Activated CD4-positive, alpha-beta T cell treated with anti-CD3 and anti-CD28 coated beads, Interleukin-2, amount 50 U/mL, for 24 hours (primary cell): ENCODE measurements at places on chromosomes 2 and 18.

DNA sequence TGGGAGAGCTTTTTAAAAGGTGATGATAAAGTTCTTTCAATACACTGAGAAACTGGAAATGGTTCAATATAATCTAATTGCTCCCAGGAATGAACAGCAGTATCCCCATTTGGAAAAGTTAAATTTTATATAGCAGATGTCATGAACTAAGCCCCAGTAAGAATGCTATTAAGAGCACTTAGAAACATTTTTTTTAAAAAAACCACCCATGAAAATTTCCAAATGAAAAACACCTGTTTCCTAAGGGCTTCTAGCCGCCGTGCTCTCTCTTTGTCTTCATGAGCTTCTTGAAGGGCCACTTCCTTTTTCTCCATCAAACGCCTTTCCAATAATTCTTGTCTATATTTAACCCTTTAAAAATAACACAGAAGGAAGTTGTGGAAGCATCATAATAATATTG, 77.0 kb downstream of the UPP2 start:
- DNase-seq = no peak

DNA sequence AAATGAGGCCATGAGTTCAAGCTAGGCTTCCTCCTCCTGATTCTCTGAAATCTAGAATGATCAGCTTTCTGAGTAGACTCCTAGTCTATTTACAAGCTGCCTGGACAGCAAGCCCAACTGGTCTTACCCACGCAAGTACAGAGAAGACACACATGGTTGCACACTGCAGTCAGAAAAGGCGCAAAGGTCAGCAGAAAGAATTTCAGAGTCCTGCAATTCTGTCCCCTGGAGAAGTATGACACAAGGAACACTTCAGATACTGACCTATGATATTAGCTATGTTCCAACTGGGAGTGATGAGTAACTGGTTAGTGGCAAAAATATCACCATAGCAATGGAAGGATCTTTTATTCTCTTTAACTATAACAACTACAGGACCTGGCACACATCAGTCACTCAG, 336.1 kb upstream of the PKDCC start:
- no peak for DNase-seq

GRCh38 chr2:10282611-10283105, 20.0 kb upstream of the HPCAL1 start:
- DNase-seq = no peak

DNA sequence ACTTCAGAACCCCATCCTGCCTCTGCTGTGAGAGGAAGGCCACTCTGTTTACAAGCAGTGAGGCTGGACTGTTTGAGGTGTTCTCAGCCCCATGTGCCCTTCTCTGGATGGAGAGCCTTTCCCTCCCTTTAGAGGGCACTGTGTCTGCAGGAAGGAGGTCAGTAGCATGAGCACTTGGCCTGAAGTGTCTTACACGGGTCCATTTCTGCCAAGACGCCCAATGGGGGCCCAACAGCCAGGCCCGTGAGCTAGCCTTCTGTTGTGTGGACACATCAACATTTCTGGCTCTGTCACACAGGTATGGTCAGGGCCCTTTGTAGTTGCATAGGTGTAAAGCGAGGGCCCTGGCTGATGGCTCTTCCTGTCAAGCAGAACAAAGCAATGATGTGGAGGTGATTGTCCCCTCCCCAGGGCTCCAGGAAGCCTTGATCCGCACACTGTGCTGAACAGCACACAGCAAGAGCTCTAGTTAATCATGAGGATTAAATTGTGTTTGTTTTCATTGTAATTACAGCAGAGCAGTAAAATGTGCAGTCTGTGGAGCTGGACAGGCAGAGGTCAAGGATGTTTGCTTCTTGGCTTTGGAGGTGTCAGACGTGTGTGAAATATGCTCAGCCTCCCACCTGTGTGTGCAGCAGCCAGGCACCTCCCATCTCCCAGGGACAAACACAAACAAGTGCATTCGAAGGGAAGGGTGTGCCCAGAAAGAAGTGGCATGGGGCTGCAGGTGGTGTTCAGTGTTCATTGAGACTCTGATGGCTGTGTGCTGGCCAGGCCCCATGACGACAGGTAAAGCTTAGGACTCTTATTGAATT, 132.1 kb downstream of the SH3RF3 start:
- DNase-seq = no peak

GRCh38 chr2:105924932-105925331, 180.2 kb downstream of the NCK2 start:
- DNase-seq = no peak

DNA sequence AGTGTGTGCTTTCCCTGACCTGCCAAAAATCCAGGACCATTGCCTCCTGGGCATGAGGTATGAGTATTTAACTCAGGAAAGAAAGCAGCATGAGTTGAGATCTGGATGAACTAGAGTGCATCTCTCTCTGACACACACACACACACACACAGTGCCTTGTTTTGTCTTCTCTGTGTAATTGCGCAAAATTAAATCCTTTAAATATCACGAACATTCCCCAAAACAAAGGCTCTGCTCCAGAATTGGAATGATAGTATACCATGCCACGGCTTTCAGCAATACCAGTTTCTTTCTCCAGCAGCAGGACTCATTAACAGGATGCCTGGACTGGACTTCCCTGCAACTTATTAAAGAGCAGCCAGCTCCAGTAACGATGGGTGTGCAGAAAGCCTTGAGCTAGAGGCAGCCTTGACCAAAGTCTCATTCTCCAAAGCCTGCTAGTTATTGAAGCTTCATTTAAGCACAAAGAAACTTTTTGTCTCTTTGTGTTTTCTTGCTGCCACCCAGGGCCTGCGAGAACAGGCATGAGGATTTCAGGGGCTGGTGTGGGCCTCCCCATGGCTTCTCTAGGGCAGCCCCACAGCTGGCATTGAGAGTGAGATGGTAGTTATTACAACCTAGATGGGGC, 101.7 kb downstream of the NRP2 start:
- DNase-seq = no peak

DNA sequence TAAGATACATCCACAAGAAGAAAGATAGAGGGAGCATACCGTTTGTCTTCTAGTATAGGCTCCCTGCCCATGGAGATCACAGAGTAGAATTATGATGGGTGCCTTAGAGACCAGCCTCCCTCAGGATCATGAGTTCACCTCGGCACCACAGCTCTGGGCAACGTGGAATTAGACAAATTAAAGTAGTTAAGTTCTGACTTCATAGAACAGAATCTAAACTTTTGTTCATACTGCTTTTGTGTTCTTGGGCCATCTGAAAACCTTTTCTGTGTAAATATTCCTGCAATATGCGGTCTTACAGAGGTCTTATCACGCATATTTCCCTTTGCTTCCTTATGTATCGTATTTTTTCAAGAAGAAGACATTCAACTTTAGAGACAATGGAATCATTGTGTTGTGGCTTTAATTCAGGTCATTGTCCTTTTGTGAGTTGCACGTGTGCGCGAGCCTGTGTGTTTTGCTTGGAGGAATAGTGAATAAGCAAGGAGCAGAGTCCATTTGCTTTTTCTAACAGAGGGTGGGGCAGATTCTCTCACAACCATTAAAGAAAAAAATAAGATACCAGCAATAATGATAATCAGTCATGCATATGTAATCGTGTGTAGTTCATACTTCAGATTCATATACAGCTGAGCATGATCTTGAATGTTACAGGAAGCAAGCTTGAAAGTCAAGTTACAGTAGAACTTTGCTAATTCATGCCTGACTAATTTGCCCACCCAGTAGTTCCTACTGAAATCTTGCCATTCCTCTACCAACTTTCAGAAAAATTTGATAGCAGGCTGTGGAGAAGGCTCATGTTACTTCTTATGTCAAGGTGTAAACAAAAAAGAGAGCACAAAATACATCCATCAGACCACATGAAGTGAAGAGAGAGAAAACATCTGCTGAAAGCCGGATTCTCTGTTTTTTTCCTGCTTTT, 243.6 kb downstream of the NEDD4L start:
- no peak for DNase-seq

DNA sequence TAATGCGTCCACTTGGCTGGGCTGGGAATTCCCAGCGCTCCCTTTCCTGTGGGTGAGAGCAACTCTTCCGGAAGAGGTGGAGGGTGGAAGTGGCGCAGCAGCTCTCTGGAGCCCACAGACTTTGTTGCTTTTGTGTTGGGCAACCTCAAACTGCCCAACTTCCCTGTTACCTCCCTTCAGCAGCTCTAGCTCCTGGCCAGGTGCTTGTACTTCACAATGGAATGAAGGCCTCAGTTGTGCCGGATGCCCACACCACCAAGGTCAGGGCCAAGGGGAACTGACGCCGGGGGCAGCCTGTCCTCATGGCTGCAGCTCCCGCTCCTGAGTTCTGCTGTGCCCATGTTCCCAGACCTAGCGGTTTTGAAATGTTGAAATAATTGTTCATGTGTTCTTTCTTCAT, 322.9 kb downstream of the GALR1 start:
- DNase-seq = no peak
